ENCODE measurements at places on chromosomes 1 and 21.

DNA sequence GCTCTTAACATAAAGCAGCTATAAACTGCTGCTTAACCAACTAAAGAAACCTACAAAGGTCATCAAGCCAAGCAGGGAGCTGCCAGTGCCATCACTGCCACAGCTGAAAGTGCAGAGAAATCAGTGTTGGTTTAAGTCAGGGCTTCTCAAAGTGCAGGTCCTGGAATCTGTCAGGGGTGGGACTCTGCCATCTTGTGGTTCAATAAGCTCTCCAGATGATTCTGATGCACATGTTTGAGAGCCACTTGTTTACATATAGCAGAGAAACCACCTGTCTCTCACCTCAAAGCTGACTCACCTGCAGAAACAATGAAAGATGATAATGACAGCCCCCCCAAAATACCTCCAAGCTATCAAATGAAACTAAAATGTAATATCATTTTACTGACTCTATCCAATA, 49.3 kb downstream of the SH3GLB1 start:
- DNase-seq, result peak; percentile 15

DNA sequence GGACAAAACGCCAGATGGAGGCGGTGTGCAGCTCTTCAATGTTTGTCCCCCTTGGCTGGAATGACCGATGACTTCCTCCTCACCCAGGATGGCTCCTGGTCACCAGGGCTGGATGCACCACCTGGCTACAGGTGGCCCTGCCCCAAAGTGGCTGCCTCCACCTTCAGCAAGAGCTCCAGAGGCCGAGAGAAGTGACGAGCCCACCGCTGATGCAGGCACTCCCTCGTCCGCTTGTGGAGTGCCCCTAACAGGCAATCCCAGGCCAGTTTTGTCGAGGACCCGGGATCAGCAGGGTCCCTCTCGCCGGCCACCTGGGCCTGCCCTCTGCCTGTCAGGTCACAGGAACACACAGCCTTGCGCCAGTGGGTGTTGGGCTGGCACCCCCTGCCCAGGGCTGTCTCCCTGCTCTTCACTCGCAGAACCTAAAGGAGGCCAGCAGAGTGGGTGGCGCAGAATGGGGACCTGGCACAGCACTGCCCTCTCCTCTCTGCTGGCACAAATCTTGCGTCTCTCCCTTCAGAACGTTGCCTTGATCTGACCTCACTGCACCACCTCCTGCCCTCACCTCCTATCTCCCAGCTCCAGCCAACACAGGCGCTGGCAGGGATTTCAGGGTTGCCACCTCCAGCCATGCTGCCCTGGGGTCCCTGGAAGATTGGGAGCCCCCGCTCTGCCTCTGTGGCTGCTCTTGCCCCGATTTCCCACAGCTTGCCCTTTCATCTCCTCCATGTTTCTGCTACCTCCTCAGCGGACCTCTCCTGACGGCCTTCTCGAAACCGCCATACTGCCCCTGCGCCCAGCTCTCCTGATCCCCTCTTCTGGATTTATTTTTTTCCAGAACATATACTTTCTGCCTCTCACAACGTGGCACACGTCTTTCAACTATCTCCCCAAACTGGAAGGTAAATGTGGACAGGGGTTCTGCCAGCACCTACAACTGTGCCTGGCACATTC, 38.6 kb downstream of the SLC45A1 start:
- DNase-seq, result no peak

- peak; percentile 71 for DNase-seq
Measured at GRCh38 chr1:2921970-2922686, 99.1 kb upstream of the ACTRT2 start.

GRCh38 chr1:197948926-197949899, 32.0 kb downstream of the LHX9 start:
- DNase-seq, result no peak

DNA sequence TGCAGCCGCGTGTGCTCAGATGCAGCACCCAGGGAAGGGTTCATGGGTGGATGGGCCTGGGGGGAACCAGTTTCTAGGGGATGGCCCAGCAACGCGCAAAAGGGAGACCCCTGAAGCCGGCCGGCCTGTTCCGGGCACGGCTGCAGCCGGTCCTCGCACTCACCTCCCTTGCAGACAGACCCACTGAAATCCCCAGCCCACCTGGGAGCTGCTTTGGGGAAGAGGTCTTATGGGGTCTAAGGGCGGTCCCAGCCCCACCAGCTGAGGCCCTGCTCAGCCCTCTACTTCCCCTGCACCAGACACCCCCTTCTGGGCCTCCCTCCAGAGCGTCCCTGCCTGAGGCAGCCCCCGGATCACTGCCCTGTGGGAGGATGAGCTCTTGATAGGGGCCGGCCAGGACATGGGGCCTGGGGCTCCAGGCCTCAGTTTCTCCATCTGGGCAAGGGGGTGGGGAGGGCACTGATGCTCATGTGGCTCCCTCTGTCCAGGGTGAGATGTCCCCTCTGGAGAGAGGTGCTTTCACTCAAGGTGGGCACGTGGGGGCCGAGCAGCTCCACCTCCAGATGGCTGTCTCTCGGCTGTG, 20.0 kb upstream of the TTC34 start:
- DNase-seq, result no peak

All from suppressor macrophage (primary cell).